ENCODE measurements at places on chromosomes 13 and 19.

- no peak for DNase-seq
Measured at GRCh38 chr13:73225990-73226389, 167.2 kb downstream of the KLF5 start.

GRCh38 chr13:67071918-67072598 is 158.1 kb downstream of the PCDH9 start:
- DNase-seq, result no peak

GRCh38 chr19:3712663-3713611 is 4.8 kb downstream of the TJP3 start:
- DNase-seq, result no peak

DNA sequence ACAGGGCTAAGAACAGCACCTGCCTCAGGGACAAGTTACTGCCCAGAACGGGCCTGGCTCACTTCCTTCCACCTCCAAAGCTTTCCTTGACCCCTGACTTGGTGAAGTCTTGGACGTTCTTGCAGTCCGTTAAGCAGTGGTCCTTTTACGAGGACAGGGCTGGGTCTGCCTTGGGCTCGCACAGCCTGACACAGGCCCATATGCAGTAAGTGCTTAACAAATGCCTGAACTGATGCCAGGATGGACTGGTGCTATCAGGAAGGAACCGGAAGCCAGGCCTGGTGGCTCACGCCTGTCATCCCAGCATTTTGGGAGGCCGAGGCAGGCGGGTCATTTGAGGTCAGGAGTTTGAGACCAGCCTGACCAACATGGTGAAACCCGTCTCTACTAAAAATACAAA is 1.8 kb upstream of the PLK5 start:
- no peak for DNase-seq

- DNase-seq, result no peak
Measured at GRCh38 chr19:56839652-56840450, 675 bp downstream of the PEG3 start.

DNA sequence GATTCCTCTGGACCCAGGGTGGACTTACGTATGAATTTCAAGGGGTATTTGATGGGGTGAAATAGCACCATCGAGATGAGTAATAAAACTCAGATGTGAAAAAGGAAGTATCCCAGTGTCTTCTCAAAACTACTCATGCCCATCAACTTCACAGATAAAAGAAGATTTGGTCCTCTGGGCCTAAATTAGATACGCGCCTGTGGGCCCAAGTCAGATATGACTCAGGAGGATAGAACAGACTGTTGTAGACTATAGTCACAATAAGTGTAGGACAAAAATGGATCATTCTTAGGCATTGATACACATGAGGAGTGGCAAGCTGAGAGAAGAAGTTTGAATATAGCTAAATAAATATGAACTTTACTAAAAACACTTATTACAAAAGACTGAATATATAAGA is 2438.8 kb downstream of the PCDH9 start:
- no peak for DNase-seq

GRCh38 chr13:46126056-46126455 is 21.2 kb upstream of the CPB2 start:
- no peak for DNase-seq

- no peak for DNase-seq
Measured at GRCh38 chr13:43879755-43880181, at the start of gene LACC1. Gene LACC1 (plus strand): TSS chr13:43879904. CDS start chr13:43880986, 1,082 bp downstream.

GRCh38 chr19:44356383-44357111 is at the start of gene ZNF112:
Gene ZNF112 (minus strand): TSS chr19:44356680. CDS start chr19:44340539, 16,141 bp downstream.
- DNase-seq, result no peak

DNA sequence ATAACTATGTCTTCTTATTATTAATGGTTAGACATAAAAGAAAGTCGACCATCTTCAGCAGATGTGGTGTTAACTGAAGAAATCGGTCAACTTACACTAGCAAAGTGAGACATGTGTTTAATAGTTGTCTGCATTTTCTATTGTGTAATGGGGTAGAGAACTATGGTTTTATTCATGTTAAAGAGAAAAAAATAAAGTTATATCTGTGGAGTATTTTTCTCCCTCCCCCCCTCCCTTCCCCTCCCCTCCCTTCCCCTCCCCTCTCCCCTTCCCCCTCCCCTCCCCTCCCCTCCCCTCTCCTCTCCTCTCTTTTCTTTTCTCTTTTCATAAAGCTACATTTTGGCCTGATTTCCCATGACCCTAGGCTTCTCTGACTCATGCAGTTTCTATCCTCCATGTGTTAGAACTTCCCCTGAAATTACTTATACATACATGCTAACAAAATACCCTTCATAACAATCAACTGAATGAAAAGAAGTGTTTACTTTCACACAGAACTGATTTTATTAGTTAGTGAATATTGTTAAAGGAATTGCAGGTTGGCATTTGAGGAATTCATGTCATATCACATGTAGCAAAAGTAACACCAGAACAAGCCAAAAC is 1431.0 kb upstream of the ATXN8OS start:
- DNase-seq, result no peak

GRCh38 chr19:33283589-33283988 is 18.7 kb downstream of the CEBPA start:
- no peak for DNase-seq

DNA sequence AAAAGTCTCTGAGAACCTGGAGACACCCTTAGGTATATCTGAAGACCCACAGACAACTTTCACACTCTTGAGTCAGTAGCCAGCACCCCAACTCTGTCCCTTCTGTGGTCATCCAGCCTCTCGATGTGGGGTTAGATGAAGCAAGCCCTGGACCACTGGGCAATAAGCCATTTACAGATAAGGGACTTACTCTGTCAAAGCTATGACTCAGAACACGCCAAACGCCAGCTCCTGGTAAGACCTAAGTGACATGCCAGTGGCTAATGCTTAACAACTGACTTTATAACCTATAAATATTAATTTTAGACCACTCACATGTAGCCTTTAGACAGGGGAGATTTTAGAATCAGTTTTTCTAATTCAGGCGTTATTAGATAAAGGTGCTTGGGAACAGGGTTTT is 85.7 kb downstream of the SHISA2 start:
- DNase-seq, result no peak

GRCh38 chr19:3983936-3984583 is 1.2 kb downstream of the EEF2 start:
- no peak for DNase-seq

- no peak for DNase-seq
Measured at GRCh38 chr13:76715621-76716020, 170.6 kb downstream of the KCTD12 start.

- no peak for DNase-seq
Measured at GRCh38 chr13:22926748-22927400, 253.9 kb upstream of the SGCG start.

DNA sequence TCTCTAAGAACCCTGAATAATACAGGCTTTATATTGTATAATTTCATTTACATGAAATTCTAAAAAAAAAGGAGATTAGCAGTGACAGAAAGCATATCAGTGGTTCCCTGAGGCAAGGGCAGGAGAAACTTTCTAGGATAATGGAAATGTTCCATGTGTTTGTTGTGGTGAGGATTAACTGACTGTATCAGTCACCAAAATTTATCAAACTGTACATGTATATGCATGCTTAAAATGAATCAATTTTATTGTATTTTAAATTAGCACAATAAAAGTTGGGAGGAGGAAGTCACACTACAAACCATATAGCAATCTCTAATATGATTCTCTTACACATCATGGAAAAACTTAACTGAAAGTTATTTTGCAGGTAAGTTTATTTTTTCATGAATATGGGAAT is 396.8 kb downstream of the EFNB2 start:
- DNase-seq, result no peak

DNA sequence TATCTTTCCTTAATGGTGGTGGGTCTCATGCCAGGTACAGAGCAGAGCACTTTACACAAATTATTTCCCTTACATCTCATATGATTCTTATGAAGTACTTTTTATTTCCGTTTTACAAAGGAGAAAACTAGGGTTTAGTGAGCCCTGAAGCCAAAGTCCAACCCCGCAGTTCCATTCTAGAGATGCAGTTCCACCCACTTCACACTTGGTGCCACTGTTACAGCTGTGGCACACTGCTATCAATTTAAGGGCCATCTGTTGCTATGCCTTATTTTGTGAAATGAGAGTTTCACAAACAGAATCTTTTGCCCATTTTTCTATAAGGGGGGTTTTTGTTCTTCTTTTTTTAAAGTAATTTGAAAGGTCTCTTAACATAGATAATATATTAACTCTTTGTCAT is 12.9 kb downstream of the MIPEP start:
- no peak for DNase-seq

GRCh38 chr19:46924874-46925547 is 64.2 kb downstream of the ARHGAP35 start:
- DNase-seq, result no peak

DNA sequence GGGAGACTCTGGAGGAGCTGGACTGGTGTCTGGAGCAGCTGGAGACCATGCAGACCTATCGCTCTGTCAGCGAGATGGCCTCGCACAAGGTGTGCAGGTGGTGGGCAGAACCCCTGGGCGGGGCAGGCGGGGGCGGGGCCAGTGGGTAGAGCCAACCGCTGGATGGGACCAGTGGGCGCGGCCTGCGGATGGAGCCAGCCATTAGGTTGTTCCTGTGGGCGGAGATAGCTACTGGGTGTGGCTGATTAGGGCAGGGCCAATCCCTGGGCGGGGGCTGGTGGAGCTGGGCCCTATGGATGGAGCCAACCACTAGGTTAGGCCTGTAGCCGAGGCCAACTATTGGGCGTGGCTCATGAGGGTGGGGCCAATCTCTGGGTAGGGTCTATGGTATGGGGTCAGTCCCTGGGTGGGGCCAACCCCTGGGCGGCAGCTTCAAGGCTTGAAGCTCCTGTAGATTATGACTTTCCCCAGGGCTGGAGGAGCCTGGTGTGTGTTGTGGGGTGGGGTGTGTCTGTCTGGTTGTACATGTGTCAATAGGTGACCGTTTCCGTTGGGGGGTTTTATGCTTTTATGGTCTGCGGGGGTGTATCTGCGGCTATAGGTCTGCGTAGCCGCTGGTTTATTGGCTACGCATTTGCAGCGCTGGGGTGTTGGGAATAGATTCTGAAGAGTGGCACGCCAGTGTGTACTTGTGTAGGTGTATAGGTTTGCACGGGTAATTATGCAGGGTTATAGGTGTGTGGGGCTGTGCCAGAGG is 30.7 kb downstream of the PDE4A start:
- DNase-seq, result no peak

GRCh38 chr19:32691952-32692726 is 518 bp downstream of the NUDT19 start:
- peak; percentile 28 for DNase-seq

- DNase-seq, result peak; percentile 71
Measured at GRCh38 chr19:13849991-13850909, 26.7 kb upstream of the NANOS3 start.

Data from T-helper 17 cell (primary cell).